ENCODE measurements at places on chromosomes 11 and 22.

- H3K27me3 ChIP-seq, result peaks cover 4% of the 10 kb centered on the region
- H3K27ac ChIP-seq, result no peak overlapping the region
- no peak for DNase-seq
- no peak overlapping the region for H3K4me3 ChIP-seq
- no peaks in the 10 kb centered on the region for H3K36me3 ChIP-seq
- no peaks in the 10 kb centered on the region for H3K4me1 ChIP-seq
Measured at GRCh38 chr22:19959043-19959586, 17.5 kb upstream of the TXNRD2 start.

DNA sequence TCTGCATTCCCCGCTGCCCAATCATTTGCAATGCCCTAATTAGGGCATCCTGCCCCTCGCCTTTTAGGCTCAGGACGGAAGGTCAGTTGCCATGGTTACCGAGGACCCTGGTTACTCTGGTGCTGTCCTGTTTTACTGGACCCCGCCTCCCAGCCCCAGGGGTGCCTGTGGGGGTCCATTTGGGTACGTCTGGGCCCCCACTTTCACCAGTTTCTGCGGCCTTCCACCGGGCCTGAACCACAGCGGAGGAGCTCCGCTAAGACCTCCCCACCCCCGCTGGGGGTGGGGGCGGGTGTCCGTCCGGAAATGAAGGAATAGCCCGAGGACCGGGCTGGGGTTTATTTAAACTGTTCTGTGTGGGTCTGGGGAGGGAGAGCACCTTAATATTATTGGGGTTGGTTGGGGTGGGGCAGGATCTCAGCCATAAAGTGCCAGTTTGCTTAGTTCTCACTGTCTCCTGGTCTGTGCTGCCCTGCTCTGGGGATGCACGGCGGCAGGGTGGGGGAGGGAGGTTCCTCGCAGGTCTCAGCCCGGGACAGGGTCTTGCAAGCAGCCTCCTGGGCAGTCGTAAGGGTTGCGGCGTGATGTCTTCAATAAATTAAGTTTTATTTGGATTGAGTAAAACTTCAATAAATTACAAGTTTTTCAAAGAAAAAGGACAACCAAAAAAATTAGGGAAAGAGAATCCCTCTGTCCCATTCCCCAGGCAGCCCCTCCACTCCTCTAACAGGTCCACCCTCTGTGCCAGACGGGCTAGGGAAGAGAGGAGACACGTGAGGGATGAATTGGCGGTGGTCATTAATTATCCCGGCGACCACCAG lies 5.3 kb downstream of the PHOX2A start:
- peak overlapping the region; percentile 58 for H3K4me3 ChIP-seq
- H3K4me1 ChIP-seq, result peaks cover 30% of the 10 kb centered on the region
- peak overlapping the region; percentile 42 for H3K27ac ChIP-seq
- H3K36me3 ChIP-seq, result peaks cover 18% of the 10 kb centered on the region
- DNase-seq, result no peak

DNA sequence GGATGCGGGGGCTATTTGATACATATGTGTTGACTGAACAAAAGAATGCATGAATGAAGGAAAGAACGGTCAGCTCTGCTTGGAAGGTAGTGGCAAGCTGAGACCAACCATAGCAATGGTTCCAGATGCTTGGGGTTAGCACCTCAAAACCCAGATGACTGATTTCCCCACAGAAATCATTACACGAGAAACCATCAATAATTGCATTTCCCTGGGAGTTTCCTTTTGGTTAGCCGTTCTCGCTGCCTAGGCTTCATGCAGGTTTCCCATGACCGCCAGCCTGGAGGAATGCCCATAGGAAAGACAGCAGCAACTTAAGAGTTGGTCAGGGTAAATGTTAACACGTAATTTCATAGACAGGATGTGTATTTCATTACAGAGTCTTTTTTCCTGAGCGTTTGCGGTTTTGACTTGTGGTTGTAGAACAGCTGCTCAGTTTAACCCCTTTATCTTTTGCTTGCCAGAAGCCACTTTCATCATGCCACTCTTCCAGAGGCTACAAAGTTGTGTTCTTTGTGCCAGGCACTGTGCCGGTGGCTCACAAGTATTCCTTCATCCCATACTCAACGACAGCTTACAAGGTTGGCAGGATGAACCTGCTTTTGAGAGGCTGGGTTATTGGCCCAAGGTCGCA lies 2.8 kb downstream of the IL17RA start:
- H3K4me3 ChIP-seq, result no peak overlapping the region
- DNase-seq, result peak; percentile 55
- H3K27me3 ChIP-seq, result peaks cover 2% of the 10 kb centered on the region
- H3K36me3 ChIP-seq, result no peaks in the 10 kb centered on the region
- no peak overlapping the region for H3K27ac ChIP-seq

- peak; percentile 41 for DNase-seq
- peak overlapping the region; percentile 82 for H3K27ac ChIP-seq
- H3K4me3 ChIP-seq, result peak overlapping the region; percentile 65
Measured at GRCh38 chr22:35900483-35901168, 128.0 kb downstream of the RBFOX2 start.

- H3K36me3 ChIP-seq, result no peaks in the 10 kb centered on the region
- no peak overlapping the region for H3K4me3 ChIP-seq
- DNase-seq, result peak; percentile 2
- H3K27me3 ChIP-seq, result peaks cover 3% of the 10 kb centered on the region
Measured at GRCh38 chr11:13826505-13827278, 135.8 kb upstream of the SPON1 start.

GRCh38 chr11:13955971-13956421 lies 6.5 kb upstream of the SPON1 start:
- H3K4me1 ChIP-seq, result no peaks in the 10 kb centered on the region
- no peaks in the 10 kb centered on the region for H3K36me3 ChIP-seq
- no peak overlapping the region for H3K4me3 ChIP-seq
- peaks cover 23% of the 10 kb centered on the region for H3K27me3 ChIP-seq

Data from HFFc6 (cell line).